Lung microvascular endothelial cell (primary cell): ENCODE measurements at places on chromosomes 3 and 15.
A peak's percentile ranks its signal among the peaks of the same experiment; 100 is the strongest.

- peak; percentile 80 for DNase-seq
Observed at GRCh38 chr15:92845126-92845508, 55.0 kb upstream of the CHD2 start.

DNA sequence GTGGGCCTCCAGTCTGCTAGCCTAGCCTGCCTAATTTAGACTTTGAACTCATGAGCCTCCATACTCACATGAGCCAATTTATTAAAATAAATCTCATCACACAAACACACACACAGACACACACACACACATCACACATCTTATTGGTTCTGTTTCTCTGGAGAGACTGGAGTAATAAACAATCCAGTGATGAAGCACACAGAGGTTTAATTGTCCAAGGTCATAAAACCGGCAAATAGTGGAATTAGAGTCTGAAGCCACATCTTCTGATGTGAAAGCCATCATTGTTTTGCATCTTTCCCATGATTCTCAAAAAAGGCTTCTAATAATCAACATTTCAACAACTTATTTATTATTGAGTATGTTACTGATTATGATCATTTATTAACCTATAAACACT, 249.4 kb upstream of the KCNH8 start:
- DNase-seq = no peak

DNA sequence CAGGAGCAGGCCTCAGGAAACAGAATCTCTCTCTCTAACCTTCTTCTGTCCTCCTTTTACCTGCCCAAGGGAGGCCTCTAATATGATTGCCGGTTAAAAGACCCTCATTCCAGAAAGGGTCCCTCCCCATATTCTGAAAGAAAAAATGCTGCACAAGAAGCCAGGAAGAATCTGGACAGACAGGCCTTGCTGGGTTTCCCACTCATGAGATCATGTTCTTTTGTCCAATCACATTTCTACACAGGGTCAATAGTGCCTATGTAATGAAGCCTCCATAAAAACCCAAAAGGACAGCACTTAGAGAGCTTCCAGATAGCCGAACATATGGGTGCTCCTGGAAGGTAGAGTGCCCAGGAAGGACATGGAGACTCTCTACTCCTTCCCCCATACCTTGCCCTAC, 146.0 kb downstream of the MYO9A start:
- no peak for DNase-seq

- no peak for DNase-seq
Observed at GRCh38 chr3:108505811-108506210, 4.6 kb downstream of the MYH15 start.

- no peak for DNase-seq
Observed at GRCh38 chr15:71312731-71313460, 197.6 kb downstream of the THSD4 start.

DNA sequence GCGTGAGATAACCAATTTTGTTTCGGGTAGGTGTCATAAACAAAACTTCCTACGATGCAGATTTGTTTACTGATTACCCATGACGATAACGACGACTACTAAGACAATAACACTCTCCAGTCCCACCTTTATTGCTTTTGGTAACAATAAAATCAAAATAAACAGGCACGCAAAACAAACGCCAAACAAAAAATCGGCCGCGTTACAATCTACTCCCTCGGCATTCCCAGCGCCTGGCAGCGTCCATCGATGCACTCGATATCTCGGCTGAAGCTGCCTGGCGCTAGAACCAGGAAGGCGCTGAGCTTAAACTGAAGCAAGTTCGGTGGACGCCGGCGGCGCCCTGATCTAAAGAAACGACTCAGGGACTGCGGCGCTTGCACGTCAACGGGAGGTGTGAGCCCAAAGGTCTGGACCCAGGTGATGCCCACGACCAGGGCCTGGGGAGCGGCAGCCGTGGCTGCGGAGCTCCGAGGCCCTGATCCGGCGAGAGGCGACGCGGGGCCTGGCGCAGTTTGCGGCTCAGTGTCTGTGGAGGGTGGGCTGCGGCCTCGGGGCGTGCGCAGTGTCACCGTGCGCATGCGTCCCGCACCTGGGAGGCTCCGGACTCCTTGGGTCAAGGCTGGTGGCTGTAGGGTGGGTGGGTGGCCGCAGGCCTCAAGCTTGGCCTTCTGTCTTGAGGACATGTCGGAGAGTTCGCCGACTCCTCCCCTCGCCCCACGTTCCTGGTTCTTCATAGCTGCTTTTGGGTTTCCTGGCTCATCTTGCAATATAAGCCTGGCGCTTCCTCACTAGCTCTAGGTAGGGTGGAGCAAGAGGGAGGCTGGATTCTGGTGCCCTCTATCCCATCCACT, at the start of gene RSRC1:
Gene RSRC1, plus strand, starts transcription at position 286 of the 854 bp plus-strand sequence. CDS start 12,016 bp downstream, outside the sequence.
- DNase-seq = peak; percentile 92

GRCh38 chr3:73592154-73593144, 32.3 kb downstream of the PDZRN3 start:
- DNase-seq = no peak

- no peak for DNase-seq
Observed at GRCh38 chr3:193797566-193797965, 204.6 kb downstream of the OPA1 start.

GRCh38 chr3:174949523-174949922, 90.4 kb downstream of the NAALADL2 start:
- peak; percentile 88 for DNase-seq

DNA sequence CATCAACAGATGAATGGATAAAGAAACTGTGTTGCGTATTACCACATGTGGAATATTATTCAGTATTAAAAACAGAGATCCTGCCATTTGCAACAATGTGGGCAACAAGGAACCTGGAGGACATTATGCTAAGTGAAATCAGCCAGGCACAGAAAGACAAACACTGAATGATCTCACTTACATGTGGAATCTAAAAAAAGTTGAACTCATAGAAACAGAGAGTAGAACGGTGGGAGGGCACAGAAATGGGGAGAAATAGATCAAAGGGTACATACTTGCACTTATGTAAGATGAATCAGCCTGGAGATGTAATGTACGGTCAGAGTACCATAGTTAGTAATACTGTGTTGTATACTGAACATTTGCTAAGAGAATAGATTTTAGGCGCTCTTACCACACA, 29.8 kb upstream of the MUC13 start:
- DNase-seq = no peak

DNA sequence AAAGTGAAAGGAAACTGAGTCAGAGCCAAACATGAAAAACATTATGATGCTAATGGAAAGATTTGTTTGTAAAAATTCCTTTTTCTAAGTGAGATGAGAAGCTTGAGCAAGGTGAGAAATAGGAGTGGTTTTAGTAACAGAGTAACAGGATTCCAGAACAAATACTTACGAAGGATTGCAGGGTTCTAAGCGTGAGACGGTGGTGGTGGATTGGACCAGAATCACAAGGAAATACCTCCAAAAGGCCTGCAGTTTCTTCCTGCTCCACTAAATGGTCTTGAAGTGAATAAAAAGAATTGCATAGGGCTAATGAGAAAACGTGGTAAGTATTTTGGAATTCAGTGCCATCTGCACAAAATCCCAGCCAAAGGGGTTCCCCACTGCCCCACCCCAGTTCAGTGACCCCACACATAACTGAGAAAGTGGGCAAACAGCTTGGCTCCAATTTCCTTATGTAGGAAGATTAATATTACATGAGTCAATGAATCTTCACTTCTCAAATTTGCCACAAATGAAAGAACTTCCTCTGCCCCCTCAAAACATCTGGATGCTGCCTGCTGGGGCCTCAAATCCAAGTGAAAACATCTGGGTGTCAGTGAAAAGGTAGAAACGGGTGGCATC, 283.8 kb upstream of the NR2F2 start:
- no peak for DNase-seq

- no peak for DNase-seq
Observed at GRCh38 chr3:42670670-42671069, 14.7 kb upstream of the KLHL40 start.

- peak; percentile 52 for DNase-seq
Observed at GRCh38 chr3:16871915-16872842, 12.6 kb upstream of the PLCL2 start.

GRCh38 chr3:1902416-1902815, 196.2 kb upstream of the CNTN4 start:
- DNase-seq = no peak

DNA sequence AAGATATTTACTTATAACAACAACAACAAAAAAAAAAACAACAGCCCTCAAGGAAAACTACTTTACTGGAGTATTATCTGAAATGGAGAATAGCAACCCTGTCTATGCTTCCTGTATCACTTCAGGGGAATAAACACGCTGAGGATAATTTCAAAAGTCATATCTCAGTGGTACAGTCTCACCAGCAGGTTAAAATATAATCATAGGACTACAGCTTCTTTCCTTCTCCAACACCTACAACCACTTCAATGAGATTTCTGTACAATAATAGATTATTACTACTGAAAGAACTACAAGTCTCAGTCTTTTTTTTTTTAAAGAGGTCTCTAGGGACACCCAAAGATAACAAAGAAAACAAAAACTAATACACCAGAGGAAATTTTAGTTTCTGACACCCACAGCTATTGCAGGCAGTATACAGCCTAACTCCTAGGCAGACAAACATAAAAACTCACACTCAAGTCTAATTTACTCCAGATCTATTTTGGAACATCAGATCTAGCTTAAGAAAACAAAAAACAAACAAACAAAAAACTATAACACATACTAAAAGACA, 268.2 kb downstream of the BCHE start:
- DNase-seq = no peak

GRCh38 chr3:187763850-187764648, 18.8 kb upstream of the BCL6 start:
- no peak for DNase-seq

- DNase-seq = no peak
Observed at GRCh38 chr3:47899495-47900108, 96.7 kb downstream of the DHX30 start.

GRCh38 chr3:159819676-159820075, 169.0 kb upstream of the IL12A start:
- no peak for DNase-seq

DNA sequence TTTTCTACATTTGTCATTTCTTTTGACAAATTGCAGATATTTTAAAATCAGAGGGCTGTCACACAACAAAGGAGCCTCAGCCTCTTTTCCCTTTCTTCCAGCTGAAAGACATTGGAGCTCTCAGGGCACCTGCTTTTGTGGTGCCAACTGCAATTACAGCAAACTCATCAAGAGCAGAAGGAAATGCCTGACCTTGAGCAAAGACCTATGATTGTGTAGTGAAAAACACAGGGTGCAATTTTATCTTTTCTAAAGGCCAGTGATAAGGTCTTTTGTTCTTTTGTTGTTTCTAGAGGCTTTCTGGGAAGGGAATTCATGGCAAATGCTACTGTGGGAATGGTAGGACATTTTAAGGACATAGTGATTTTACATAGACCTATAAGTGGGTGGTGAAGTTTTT, 214.3 kb downstream of the OXSM start:
- DNase-seq = no peak

DNA sequence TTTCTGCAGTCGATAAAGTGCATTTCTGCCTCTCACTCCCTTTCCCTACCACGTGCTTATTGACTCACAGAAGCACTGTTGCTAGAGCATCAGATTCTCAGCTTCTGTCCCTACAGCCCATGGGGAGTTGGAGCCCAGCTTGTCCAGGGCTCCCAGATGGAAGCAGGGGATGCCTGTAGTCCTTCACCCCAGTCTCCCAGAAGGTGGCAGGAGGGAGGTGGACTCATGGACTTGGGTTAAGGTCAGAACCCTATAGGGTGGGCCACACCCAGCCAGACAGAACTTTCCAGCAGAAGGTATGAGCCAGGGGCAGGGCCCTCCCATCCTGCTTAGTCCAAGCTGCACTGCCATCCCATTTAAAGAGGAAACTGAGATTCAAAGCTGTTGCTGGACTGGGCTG, 33.1 kb upstream of the SEMA3F start:
- DNase-seq = no peak

- no peak for DNase-seq
Observed at GRCh38 chr3:189871418-189871817, 240.2 kb downstream of the TP63 start.

DNA sequence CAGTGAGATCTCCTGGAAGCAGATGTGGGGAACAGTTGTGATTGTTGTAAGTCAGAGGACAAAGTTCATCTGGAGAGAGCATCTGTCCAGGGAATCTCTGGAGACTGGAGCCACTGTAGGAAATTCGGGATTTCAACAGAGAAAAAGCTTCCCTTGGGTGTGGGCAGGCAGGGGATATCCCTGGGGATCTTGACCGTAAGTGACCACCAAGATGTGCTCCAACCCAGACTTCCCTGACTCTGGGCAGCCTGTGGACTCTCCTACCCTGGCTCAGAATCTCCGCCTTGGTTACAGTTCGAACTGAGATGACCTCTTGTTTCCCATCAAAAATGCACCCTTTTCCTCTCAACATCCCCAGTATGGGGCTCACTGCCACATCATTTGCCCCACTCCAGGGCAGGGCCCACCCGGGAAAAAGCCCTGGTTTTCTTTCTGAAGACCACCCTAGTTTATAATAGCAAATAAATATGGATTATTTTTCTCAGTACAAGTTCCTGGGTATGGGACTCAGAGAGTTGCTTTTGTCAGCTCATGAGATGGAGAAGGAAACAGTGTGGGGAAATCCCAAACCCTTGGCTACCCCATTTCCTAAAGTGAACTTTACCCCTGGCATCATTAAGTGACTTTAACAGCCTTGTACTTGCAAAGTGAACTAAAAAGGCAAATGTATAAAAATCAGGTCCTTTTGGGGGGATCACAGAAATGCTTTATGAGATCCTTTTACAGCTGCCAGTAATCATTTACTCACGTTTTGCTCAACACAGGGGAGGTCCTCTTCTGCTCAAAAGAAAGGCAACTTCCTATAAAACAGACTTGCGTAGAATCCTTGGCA, 89.9 kb downstream of the CCNL1 start:
- no peak for DNase-seq

- DNase-seq = no peak
Observed at GRCh38 chr3:194249323-194250097, 101.6 kb downstream of the CPN2 start.

- no peak for DNase-seq
Observed at GRCh38 chr3:32450426-32450825, 52.2 kb downstream of the CMTM6 start.

GRCh38 chr3:33007776-33008175, 56.3 kb downstream of the CCR4 start:
- no peak for DNase-seq

DNA sequence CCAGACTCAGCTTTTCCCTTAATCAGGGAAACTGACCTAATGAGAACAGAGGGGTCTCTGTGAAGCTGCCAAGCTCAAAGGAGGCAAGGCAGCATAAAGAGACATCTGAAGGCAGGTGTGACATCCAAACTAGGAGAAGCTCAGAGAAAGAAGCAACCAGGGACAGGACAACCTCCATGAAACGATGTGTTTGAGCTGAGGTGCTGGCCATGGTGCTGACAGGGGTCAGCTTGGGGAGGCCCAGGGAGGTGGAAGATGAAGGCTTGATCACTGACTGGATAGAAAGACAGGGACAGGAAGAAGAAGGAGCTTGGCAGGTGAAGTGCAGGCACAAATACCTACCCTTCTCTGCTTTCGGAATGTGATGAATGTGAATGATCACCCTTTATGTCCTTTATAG, 179.5 kb upstream of the NSMCE3 start:
- no peak for DNase-seq

DNA sequence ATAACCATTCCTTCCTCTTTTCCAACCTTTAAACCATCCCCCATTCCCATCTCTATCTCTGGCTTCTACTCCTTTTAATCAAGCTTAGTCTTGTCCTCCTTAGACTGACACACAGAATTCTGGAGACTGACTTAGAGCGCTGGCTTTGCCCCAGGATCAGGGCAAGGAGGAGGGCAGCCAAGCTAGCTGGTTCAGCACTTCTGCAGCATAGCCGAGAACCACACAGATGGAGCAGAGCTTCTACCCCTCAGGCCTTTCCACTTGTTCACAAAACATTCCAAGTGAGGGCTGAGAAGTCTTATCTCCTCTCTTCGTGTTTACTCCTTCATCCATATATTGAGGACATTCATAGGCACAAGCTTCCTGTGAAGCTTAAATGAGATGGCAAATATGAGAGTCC, 246.5 kb upstream of the PEX5L start:
- no peak for DNase-seq
